Stimulated activated naive B cell treated with anti-CD40 and anti-IgM and Interleukin-4, amounts not matched to agents 10 μg/mL and 1 μg/mL and 100 μg/mL, for 72 hours (primary cell): ENCODE measurements at places on chromosomes 6 and 20.

GRCh38 chr6:9225441-9225871 is 790.1 kb upstream of the SLC35B3 start:
- no peak overlapping the region for H3K4me3 ChIP-seq
- H3K27ac ChIP-seq, result no peak overlapping the region
- H3K36me3 ChIP-seq, result no peaks in the 10 kb centered on the region
- H3K4me1 ChIP-seq, result no peaks in the 10 kb centered on the region
- no peaks in the 10 kb centered on the region for H3K27me3 ChIP-seq
- no peak for DNase-seq

DNA sequence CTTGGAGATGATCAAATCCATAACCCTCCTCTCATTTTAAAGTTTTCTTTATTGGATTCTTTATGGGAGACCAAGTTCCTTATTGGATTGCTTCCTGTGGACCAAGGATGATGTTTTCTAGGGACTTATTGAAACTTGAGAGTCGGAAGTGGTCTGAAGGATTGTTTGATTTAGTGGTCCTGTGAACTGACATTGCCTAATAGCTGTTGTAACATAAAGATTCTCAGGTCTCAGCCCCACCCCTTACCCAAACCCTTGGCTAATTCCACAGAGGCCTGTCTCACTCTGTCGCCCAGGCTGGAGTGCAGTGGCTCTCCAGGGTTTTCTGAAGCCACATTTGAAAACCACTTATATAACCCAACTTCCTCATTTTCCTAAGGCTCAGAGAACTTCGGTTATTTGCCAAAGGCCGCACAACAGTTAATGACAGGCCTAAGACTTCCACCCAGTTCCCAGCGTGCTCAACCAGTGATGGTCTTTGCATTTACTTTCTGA is 77.0 kb downstream of the ATXN1 start:
- DNase-seq, result no peak
- no peaks in the 10 kb centered on the region for H3K27me3 ChIP-seq
- H3K27ac ChIP-seq, result peak overlapping the region; percentile 93
- peak overlapping the region; percentile 66 for H3K4me3 ChIP-seq
- H3K4me1 ChIP-seq, result peaks cover 34% of the 10 kb centered on the region

- no peaks in the 10 kb centered on the region for H3K36me3 ChIP-seq
- H3K4me1 ChIP-seq, result peaks cover 9% of the 10 kb centered on the region
- H3K4me3 ChIP-seq, result no peak overlapping the region
- no peak for DNase-seq
- no peak overlapping the region for H3K27ac ChIP-seq
- H3K27me3 ChIP-seq, result peaks cover 39% of the 10 kb centered on the region
Measured at GRCh38 chr6:150152891-150153876, 10.3 kb downstream of the PPP1R14C start.

DNA sequence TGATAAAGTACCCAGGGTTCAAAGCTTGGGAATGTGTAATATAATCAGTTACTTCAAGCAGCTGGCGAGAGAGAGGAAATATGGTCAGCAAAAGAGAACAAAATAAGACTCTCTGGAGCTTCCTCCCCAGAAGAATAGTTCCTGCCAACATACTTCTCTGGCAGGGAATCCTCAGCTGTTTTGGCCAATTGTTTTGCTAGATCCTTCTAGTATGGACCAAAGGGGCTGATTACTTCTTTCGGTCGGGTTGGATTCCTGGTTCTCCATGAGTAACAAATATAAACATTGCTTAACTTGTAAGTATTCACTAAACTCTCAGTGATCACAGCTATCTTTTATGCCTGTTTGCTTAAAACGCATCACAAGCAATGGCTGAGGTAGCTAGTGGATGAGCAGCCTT is 31.4 kb upstream of the FBXO9 start:
- no peak for DNase-seq
- peaks cover 25% of the 10 kb centered on the region for H3K36me3 ChIP-seq
- no peak overlapping the region for H3K4me3 ChIP-seq
- no peaks in the 10 kb centered on the region for H3K4me1 ChIP-seq
- no peaks in the 10 kb centered on the region for H3K27me3 ChIP-seq

DNA sequence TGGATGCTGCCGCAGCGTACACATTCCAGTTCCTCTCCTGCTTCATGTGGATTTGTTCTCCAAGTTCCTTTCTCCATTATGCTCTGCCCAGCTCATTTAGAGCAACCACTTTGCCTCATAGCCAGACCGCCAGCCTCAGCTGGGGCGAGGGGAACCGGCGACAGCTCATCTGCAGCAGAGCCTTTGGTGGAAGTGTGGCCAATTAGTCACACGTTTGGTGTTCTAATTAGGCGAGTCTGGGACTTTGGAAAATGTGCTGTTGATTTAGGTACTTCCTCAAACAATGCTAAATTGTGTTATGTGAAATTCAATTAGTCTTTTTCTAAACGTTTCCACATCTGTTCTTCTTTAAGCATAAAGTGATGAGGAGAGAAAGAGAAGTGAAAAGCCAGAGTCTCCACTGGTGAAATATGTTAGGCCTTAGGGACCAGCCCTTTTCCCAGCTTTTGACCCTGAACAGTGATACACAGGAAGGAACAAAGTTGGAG is 217.9 kb downstream of the TBX18 start:
- no peaks in the 10 kb centered on the region for H3K4me1 ChIP-seq
- no peak overlapping the region for H3K4me3 ChIP-seq
- H3K27me3 ChIP-seq, result no peaks in the 10 kb centered on the region
- H3K36me3 ChIP-seq, result no peaks in the 10 kb centered on the region

DNA sequence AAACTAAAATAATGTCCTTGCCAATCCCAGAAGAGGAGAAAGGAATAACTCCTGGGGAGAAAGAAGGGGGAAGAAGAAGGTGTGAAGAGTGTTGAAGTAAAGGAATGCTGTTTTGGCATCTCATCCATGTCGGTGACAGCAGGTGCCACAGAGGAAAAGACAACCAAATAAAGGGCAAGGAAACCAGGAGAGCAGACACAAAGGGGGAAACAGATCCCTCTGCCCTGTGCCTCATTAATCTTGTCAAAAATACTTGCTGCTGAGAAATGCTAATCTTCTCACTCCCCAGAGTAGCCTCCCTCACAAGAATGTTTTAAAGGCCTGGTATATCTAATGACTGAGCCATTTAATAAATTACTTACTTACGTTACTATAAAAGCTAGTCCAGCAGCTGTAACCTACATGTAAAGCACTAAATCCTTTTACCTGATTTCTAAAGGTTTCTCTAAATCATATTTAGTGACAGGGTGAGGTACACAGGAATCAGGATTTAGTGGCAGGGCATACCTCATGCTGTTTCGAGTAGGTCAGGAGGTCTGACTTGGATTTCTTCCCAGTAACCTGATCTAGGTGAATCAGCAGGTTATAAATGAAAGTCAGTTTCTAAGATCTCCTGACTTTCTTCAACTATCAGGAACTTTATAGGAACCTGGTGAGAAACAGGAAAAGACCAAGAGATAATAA is 377.1 kb downstream of the CENPW start:
- no peaks in the 10 kb centered on the region for H3K27me3 ChIP-seq
- DNase-seq, result no peak
- H3K4me1 ChIP-seq, result no peaks in the 10 kb centered on the region
- H3K27ac ChIP-seq, result no peak overlapping the region
- no peak overlapping the region for H3K4me3 ChIP-seq
- H3K36me3 ChIP-seq, result no peaks in the 10 kb centered on the region

DNA sequence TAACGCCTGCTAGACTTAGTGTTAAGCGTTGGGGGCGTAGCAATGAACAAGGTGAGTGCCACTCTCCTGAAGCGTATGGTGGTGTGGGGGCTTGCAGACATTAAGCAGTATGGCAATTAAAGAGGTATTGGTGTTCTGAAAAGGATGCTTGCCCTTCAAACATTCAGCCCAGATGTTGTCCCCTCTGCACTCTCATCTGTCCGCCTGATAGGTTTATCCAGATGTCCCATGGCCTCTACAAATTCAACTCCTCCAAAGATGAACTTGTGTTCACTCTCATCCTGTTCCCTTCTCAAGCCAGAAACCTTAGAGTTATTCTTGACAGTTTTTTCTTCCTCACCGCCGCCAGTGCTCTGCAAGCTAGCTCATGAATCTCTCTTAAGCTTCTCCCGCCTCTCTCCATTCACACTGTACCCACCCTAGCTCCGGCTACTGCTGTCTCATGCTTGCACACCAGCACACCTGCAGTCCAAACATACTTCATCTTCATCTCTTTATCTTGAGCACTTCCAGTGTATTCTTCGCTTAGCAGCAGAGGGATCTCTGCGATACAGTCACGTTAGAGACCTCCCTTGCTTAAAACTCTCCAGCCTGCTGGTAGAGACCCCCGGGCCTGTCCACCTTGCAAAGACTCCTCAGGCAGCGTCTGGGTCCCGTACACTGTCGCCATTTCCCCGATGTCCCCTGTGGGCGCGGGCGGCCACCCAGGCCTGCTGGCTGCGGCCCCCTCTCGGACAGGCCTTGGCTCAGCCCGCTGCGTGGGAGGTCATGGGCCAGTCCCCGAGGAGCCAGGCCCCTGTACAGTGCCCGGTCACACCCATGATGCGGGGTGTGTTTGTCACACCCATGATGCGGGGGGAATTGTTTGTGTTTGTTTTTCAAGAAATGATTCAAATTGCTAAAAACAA is 962 bp downstream of the DDX27 start:
- peak overlapping the region; percentile 84 for H3K4me3 ChIP-seq
- peaks cover 10% of the 10 kb centered on the region for H3K36me3 ChIP-seq

DNA sequence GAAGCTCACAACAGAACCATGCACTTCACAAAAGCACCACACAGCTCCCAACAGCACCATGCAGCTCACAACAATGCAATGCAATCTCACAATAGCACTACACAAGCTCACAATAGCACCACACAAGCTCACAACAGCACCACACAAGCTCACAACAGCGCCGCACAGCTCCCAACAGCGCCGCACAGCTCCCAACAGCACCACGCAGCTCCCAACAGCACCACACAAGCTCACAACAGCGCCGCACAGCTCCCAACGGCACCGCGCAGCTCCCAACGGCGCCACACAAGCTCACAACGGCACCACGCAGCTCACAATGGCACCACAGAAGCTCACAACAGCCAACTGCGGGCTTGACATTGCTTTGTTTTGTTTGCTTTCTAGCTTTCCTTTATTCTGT is 198.1 kb downstream of the DLL1 start:
- no peak overlapping the region for H3K27ac ChIP-seq
- peaks cover 49% of the 10 kb centered on the region for H3K4me1 ChIP-seq
- no peak overlapping the region for H3K4me3 ChIP-seq
- DNase-seq, result no peak
- H3K36me3 ChIP-seq, result peaks cover 2% of the 10 kb centered on the region
- peaks cover 19% of the 10 kb centered on the region for H3K27me3 ChIP-seq

- DNase-seq, result no peak
- H3K4me1 ChIP-seq, result peaks cover 35% of the 10 kb centered on the region
- H3K36me3 ChIP-seq, result peaks cover 6% of the 10 kb centered on the region
Measured at GRCh38 chr6:130517444-130517931, 151.7 kb downstream of the TMEM200A start.

DNA sequence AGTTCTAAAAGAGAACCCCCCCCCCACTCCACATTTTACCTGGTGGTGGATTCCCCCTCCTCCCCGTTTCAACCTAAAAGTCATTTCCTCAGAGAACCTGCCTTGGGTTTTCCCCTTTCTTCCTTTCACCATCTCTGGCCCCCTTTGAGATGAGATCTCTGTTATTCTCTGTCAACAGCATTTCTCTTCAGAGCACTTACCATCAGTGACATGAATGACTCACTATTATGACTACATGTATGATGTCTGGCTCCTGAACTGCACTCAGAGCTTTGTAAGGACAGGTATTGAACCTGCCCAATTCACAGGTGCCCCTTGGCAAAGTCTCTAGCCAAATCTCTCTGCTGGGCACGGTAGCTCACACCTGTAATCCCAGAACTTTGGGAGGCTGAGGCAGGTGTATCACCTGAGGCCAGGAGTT is 61.4 kb upstream of the JARID2 start:
- no peaks in the 10 kb centered on the region for H3K27me3 ChIP-seq
- no peaks in the 10 kb centered on the region for H3K36me3 ChIP-seq
- H3K27ac ChIP-seq, result peak overlapping the region; percentile 76
- H3K4me1 ChIP-seq, result peaks cover 10% of the 10 kb centered on the region

DNA sequence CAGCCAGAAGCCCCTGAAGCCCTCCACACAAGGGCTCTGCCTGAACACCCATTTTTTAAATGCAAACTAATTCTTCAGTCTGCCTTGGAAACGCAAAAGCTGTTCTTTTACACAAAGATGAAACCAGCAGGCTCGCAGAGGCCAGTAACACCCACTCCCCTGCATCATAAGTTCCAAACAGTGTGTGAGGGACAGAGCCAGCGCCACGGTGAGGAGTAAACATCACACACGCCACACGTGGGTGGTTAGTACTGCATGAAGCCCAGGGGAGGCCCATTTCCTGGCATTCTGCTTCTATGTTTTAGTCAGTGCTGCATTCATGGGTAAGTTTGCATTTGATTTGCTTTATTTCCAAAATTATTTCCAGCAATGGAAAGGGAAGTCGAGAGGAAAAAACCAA is 217.7 kb upstream of the RIN2 start:
- no peak overlapping the region for H3K27ac ChIP-seq
- H3K4me1 ChIP-seq, result no peaks in the 10 kb centered on the region
- no peaks in the 10 kb centered on the region for H3K36me3 ChIP-seq
- DNase-seq, result peak; percentile 8

- no peaks in the 10 kb centered on the region for H3K4me1 ChIP-seq
- H3K4me3 ChIP-seq, result no peak overlapping the region
- peaks cover 10% of the 10 kb centered on the region for H3K27me3 ChIP-seq
- no peaks in the 10 kb centered on the region for H3K36me3 ChIP-seq
- no peak for DNase-seq
- H3K27ac ChIP-seq, result no peak overlapping the region
Measured at GRCh38 chr6:127102299-127102698, 16.2 kb upstream of the RSPO3 start.

DNA sequence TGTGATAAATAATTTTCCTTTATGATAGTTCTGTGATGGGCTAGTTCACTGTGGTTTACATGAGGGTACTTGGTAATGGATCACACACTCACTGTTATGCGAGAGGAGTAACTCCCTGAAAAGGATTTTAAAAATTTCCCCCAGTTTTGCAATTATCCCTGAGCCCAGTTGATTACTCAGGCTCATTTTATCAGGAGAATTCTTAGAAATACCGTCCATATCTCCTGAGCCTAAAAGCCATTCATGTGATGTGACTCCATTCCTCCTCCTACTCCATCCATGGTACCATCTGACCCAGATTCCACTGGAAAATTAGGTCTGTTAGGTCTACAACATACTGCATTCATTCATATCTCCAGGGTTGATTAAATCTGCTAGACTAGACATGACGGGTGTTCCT is 16.4 kb upstream of the IBTK start:
- H3K36me3 ChIP-seq, result no peaks in the 10 kb centered on the region
- H3K27me3 ChIP-seq, result no peaks in the 10 kb centered on the region
- H3K4me1 ChIP-seq, result no peaks in the 10 kb centered on the region
- no peak for DNase-seq
- no peak overlapping the region for H3K4me3 ChIP-seq

- no peak overlapping the region for H3K4me3 ChIP-seq
- H3K4me1 ChIP-seq, result no peaks in the 10 kb centered on the region
- H3K27ac ChIP-seq, result no peak overlapping the region
- H3K36me3 ChIP-seq, result no peaks in the 10 kb centered on the region
Measured at GRCh38 chr6:139984317-139984716, 609.9 kb upstream of the CITED2 start.

- H3K27ac ChIP-seq, result no peak overlapping the region
- H3K27me3 ChIP-seq, result no peaks in the 10 kb centered on the region
- H3K36me3 ChIP-seq, result peaks cover 24% of the 10 kb centered on the region
- no peak for DNase-seq
Measured at GRCh38 chr6:122431780-122432179, 32.3 kb downstream of the HSF2 start.

GRCh38 chr20:21702553-21703470 is 2.7 kb upstream of the PAX1 start:
- H3K4me3 ChIP-seq, result peak overlapping the region; percentile 44
- H3K27me3 ChIP-seq, result peaks cover 78% of the 10 kb centered on the region
- H3K27ac ChIP-seq, result peak overlapping the region; percentile 85
- peaks cover 4% of the 10 kb centered on the region for H3K36me3 ChIP-seq
- peak; percentile 24 for DNase-seq

- no peak overlapping the region for H3K4me3 ChIP-seq
- no peaks in the 10 kb centered on the region for H3K36me3 ChIP-seq
- DNase-seq, result no peak
- no peak overlapping the region for H3K27ac ChIP-seq
- H3K27me3 ChIP-seq, result peaks cover 11% of the 10 kb centered on the region
Measured at GRCh38 chr20:63318391-63319163, 25.6 kb downstream of the COL20A1 start.
